Glomerular endothelial cell (primary cell): ENCODE measurements at places on chromosomes 3 and 15. TPM values are rescaled to one million over a fixed set of nuclear protein-coding genes. Genes with fewer than 3 reads are reported as not detected.

- no peak for DNase-seq
These were observed 106.3 kb upstream of the BOC start for GRCh38 chr3:113105093-113105449.

DNA sequence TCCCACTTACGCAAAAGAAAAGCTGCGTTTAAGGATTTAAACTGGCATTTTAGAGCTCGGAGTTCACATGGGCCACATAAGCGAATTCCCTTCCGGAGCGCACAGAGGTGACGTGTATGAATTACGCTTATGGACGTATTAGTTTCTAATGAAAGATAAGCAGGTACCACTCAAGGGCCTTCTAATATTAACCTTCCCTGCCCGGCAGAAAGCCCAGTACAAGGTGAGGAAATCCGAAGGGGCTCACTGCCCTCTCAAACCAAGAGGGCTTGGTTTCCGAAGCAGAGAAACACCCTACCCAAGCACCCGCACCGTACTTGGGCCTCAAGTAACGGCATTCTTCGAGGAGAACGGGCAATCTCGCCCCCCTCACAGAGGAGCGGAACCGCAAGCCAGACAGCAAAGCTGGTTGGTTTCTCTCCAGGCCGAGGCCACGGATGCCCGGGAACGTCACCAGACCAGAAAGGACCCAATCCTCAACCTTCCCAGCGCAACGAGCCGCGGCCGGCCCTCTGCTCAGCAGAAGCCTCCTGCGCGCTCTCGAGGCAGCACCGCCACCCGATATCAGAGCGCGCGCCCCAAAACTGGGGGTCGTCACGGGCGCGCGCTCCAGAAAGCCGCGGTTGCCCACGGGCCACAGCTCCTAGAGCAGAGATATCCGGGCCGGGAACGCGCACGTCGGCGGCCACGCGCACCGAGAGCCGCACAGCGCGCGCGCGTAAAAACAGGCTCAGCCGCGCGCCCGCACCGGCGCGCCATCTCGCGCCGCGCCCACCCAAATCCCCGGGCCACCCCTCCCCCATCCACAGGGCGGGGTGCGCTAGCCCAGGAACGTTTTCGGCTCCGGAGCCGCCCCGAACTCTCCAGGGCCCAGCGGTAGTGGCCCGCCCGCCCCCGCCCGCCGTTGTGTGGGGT lies 676 bp downstream of the QRICH1 start:
- DNase-seq, result peak; percentile 47

GRCh38 chr15:60744826-60745460 lies 266.0 kb upstream of the ICE2 start:
- no peak for DNase-seq

DNA sequence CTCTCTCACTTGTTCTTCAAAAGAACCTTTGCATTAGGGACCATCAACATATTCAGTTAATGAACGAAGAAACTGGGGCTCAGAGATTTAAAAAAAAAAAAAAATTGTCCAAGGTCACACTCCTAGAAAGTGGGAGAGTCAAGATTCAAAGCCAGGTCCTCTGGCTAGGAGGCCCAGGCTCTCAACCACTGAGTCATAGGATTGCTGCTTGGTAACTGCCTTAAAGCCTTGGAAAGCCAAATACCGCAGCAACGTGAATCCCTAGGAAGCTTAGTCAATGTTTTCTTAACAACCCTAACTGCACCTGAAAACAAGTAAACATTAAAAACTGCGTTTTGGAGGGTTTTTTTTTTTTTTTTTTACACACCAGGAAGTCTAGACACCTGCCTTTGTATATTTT lies 156.8 kb downstream of the WNT5A start:
- no peak for DNase-seq

DNA sequence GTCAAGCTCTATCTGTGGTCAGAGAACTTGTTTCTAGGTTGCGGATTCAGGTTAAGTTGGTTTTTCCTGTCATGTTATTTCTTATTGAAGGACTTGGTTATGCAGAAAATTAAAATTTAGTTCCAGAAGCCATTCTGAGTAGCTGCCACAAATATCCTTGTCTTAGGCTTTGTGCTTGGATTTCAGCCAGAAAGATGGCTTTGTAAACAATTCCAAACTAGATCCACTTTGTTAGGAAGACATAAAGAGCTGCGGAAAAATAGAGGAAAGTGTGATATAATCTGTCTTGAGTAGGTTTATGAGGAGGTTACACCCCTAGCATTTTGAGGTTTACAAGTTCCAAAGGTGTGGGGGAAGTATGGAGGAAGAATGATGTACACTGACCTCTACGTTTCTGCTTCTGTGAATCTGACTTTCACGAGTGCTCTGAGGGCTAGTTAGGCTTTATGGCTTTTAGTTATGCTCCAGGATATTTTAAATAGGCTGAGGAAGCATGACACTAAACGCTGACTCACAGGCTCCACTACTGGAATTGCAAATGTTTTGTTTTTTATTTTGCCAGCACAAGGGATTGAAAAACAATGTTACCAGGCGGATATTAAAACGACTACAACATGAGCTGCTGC lies 46.3 kb upstream of the UTS2B start:
- peak; percentile 74 for DNase-seq

GRCh38 chr3:122671553-122671952 lies 9.1 kb upstream of the PARP14 start:
- no peak for DNase-seq

- no peak for DNase-seq
These were observed 245.1 kb downstream of the PCCB start for GRCh38 chr3:136495213-136495612.

GRCh38 chr3:194137506-194138474 lies 1.8 kb downstream of the HES1 start:
- no peak for DNase-seq

OSBPL10 gene
- 66.9 and 80.4 TPM in 2 replicates for total RNA-seq

ZDHHC23 gene
- 0.48 and 0.88 TPM in 2 replicates for total RNA-seq

PRKCD gene
- total RNA-seq, result 9.8 and 12.1 TPM in 2 replicates

ZBBX gene
- 0.47 TPM in 1 of 2 replicates, not detected in the other for total RNA-seq
